Activated CD4-positive, alpha-beta T cell treated with anti-CD3 and anti-CD28 coated beads, Interleukin-2, amount 50 U/mL, for 1 hour (primary cell): ENCODE measurements at places on chromosomes 16 and 17.
A peak's percentile ranks its signal among the peaks of the same experiment; 100 is the strongest.

- no peak for DNase-seq
Measured at GRCh38 chr17:44903012-44903685, 3.9 kb upstream of the EFTUD2 start.

DNA sequence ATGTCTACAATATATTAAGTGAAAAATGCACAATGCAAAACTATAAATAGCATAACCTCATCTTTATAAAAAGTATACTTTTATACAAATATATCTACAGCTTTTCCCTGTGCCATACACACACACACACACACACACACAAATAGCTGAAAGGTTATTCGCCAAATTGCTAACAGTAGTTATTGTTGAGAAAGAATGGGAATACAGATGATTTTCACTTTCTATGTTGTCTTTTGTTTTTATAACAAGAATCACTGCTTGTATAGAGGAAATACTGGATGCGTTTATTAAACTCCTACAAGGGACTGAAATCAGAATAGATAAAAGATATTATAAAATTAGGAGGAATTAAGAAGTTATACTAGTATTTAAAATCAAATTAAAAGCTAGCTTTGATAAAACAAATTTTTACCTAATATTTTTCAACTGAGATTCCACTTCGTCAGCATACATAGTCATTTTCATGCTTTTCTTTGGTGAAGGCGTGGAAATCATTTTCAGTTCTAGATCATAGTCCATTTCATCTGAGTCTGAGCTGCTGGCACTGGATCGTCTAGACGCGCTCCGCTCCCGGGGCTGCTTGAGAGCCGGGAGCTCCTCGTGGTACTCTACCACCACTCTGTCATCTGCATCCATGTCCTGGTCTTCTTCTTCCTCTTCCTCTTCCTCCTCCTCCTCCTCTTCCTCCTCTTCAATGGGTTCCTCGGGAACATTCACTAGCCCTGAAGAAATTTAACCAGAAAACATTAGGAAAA, 17.0 kb upstream of the ITGAE start:
- DNase-seq: no peak

- no peak for DNase-seq
Measured at GRCh38 chr17:78141437-78142118, 4.6 kb upstream of the C17orf99 start.

DNA sequence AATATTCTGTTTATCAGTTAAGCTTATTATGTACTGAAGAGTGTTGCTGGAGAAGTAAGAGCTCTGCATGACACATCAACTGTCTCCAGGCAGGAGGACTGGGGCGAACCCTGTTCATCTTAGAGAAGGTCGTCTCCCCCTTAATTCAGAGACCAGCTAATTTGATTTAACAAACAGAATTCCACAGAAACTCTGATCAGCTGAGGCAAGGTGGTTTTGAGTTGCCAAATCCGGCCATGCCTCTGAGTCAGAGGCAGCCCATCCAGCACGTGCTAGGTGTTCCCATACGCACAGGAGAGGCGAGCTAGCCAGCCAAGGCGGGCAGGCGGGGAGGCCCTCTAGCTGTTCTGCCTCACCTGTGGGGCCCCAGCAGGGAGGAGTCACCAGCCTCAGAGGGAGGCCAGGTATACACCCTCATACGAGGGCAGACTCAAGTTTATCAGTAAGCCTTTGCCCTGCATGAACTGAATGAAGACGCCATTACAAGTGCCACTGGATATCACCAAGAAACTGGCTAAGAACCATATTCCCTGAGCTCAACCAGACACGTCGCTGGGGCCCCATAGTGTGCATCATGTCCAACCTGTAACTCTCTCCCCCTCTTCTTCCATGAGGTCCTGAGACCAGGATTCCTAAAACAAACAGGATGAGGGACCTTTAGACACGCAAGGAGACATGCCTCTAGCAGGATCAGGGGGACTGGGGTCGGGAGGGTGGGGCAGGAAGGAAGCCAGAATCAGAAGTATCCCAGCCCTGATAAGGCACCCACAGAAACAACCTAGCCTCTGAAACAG, 25.7 kb downstream of the STAT5A start:
- peak; percentile 47 for DNase-seq

DNA sequence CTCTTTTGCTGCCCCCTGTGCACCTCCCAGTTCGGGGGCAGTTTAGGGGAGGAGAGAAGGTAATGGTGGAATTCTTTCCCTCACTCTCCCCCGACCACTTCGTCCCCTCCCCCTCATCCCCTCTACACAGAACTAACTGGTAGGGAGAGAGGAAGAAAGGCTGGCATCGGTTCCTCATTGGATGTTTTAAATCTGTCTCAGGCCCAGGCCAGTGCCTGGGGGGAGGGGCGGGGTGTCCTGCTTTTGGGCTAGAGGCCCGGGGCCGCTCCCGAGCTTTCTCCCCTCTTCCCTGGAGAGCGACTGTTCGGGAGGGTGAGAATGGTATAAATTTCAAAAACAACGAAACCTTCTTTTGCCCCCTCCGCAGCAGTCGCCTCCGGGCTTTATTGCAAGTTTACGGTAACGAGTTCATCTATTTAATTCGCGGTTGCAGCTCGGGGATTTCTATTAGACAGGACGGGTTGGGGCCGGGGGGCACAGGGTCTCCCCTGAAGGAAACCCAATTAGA, at the start of gene PRAC2:
TSS of gene PRAC2 (plus strand) at position 271 of the 508 bp plus-strand sequence. CDS start 1,226 bp downstream, outside the sequence.
- no peak for DNase-seq

DNA sequence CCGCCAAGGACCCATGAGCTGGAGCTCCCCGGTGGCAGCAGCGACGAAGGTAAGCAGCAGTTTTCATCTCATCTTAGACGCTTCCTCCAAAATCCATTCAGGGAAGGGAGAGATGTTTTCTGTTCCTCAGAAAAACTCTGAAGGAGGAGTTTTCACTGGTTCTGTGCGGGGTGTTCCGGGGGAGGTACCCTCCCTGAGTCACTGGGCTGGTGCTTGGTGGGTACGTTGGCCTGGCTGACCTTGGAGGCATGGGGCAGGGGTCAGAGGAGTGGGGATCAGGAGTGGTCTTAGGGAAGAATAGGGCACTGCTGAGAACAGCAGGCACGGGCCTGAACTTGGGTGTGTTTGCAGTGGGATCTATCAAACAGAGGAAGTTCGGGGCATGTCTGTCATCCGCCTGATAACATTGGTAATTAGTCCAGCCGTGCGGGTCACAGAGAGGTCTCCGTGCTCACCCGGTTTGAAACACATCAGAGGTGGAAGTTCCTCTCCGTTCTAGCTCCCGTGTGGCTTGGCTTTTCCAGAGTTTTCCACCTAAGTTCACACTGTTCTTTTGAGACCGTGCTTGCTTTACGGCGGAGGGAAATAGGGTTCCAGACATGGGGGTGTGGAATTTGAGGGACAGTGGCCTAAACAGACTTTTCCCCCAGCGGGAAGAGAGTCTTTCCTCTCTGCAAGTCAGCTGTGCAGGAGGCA, 59.6 kb upstream of the CIBAR2 start:
- no peak for DNase-seq

DNA sequence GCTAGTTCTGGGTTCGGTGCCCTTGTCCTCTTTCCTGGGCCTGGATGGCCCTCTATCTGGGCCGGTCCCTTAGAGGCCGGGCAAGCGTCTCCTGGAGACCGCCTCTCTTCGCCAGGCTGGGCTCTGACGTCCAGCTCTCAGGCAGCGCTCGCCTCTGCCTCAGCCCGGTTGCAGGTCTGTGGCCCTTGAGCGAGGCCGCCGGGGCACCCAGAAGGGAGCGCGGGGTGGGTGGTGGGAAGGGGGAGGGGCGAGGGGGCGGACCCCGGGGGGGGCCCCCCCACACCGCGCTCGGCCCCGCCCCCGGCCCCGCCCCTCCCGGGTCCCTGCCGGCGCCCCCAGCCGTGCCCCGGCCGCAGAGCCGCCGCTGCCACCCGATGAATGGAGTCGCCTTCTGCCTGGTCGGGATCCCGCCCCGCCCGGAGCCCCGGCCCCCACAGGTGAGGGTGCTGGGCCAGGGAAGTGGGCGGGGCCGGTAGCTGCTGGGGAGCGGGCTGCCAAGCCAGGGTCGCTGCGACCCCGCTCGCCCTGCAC, at the start of gene ARHGAP23:
TSS of gene ARHGAP23 (plus strand) at position 353 of the 531 bp plus-strand sequence. CDS start at position 375, 22 bp downstream.
- peak; percentile 38 for DNase-seq

DNA sequence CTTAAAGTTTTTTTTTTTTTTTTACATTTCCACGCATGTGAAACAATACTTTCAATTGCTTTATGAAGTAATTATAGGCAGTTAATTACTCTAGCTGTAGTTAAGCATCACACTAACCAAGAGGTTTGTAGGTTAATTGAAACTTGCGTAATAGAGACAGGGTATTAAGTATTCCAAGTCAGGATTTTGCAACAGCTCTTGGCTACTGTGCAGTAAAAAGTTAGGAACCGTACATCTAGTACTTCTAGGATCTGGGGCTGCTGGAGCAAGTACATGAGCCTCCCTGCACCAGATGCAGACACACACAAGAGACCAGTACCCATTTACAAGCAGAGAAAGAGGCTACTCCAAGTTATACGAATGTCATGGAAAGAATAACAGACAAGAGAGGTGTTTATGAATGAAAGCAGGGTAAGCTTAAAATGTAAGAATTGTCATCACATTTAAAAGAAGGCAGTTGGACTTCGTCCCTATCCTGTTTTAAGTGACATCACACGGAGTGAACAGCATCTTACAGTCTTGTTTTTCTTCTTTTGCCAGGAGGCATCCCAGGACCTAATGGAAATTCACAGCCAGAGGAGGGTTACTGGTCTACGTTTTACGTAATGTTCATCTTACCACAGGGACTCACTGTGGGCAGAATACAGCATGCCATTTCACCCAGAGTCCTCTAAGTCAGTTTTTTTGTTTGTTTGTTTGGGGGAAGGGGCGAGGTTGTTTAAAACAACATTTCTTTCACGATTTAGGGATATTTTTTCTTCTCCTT, 379.6 kb upstream of the PSMD7 start:
- no peak for DNase-seq

DNA sequence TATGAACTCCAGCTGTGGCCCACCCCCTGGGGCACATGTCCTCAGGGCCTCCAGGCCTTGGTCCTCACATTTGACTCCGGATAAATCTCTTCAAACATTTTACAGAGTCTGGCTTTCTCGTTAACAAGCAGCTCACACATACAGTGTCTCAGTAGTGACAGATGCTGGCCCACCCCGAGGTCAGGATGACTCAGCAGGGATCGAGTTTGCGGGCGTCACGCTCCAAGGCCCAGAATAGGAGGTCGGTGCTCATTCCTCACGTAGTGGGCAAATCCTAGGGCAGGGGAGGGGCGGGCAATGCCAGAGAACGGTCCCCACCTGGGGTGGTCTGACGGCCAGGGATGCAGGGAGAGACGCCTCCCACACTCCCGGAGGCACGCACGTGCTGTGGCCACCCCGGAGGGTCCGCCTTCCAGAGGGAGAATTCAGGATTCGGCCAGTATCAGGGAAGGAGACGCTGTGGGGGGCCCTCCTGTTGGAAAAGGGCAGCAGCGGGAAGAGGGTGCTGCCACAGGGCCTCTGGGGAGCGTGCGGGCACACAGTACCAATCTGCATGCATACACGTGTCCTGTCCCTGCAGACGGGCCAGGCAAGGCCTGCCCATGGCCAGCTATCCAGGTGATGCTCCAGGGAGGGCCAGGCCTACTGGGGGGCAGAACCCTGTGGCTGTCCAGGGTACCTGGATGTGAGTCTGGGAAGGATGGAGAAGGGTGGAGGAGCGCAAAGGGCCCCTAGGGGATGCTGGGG, 8.6 kb downstream of the SLC7A5 start:
- DNase-seq: no peak

- no peak for DNase-seq
Measured at GRCh38 chr16:61146429-61146828, 889.8 kb downstream of the CDH8 start.

- no peak for DNase-seq
Measured at GRCh38 chr16:6317934-6318333, 1014.7 kb upstream of the RBFOX1 start.

GRCh38 chr17:41199421-41200078, 9.9 kb downstream of the KRTAP9-1 start:
- DNase-seq: no peak

- DNase-seq: no peak
Measured at GRCh38 chr17:71203953-71204352, 916.9 kb upstream of the SOX9 start.

DNA sequence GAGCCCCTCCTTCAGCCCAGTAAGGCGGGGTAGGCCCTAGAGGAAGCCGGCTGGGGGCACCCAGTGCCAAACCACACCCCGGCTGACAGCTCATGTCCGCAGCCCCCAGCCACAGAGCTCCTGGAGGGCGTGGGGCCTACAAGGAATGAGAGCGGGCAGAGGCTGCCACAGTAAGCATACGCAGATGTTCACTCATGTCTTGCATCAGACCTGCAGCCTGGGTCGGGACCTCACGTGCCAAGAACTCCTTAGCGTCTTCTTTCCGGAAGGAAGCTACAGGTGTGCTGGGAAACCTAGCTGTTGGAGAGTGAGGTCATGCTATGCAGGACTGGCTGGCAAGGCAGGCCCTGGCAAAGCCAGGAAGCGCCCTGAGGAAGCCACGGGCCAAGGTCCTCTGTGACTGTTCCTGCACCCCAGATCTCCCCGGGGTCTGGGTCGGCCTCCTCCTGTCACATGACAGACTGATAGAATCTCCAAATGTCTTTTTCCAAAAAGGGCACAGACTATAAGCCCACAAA, 1.6 kb downstream of the ZNF598 start:
- DNase-seq: no peak

DNA sequence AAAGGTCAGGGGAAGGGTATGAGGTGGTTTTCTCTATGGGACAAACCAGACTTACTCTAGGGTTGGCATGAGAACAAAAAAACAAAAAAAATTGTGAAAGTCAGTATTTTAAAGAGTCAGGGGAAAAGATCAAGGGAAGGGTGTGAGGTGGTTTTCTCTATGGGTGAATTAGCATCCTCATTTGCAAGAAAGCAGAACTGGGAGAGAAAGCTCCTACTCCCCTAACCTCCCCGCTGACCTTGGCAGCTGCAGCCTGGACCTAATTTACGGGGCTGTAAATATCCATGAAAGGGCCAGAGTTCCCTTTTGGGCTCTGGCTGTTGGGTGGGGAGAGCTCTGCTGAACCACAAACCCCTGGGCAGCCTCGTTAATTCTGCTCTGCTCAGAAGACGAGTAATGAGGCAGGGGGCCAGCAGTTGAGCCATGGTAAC, 10.6 kb downstream of the RHBDL3 start:
- DNase-seq: no peak

- peak; percentile 31 for DNase-seq
Measured at GRCh38 chr16:67481561-67482232, 740 bp upstream of the ATP6V0D1 start.

DNA sequence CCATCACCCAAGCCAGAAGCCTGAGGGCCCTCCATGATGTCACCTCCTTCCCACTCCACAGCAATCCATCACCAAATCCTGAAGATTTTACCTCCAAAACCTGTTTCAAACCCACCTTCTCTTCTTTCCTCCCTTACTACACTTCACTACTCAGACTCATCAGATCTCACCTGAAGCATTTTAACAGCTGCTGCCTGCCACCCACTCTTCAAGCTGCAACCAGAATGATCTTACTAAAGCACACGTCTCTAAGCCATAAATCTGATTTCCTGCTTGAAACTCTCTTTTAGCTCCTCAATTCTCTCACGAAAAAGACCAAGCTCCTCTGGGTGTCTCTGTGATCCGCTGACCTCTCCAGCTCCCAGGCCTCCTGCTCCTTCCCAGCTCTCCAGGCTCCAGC, 46.5 kb downstream of the CDK5R1 start:
- DNase-seq: no peak

GRCh38 chr16:69105501-69106361, at the start of gene HAS3:
Gene HAS3, plus strand, starts transcription at chr16:69105653. Its CDS starts 3,743 bp downstream, at chr16:69109396.
- peak; percentile 17 for DNase-seq

- no peak for DNase-seq
Measured at GRCh38 chr16:66660422-66661209, 35.9 kb downstream of the CMTM4 start.

GRCh38 chr17:59409336-59410048, 78.0 kb downstream of the YPEL2 start:
- no peak for DNase-seq
